ENCODE measurements at places on chromosomes 11 and 22. TPM values are rescaled to one million over a fixed set of nuclear protein-coding genes. Genes with fewer than 3 reads are reported as not detected.

DNA sequence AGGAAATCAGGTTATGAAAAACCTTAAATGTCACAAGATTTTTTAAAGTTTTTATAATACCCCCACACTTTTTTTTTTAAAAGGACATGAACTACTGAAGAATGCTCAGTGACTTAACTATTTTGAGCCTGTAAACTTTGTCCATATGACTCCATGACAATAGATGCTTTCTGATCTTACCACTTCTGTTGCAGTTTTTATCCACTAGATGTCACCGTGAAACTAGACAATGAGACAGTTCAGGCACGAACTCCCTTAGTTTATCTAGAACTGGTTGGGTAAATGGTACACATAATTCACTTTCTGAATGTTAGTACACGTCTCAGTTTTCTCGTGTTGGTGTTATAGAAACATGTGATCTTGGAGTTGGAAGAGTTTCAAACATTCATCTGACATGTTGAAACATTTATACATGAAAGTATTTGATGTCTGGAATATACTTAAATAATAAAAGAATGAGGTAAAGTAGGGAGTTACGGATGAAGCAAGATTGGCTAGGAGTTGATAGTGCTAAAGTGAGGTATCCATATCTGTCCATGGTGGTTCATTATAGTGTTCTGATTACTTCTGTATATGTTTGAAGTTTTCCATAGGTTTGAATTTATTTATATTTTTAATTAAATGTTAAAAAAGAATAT, 8.1 kb downstream of the CCDC15 start:
- DNase-seq: no peak

DNA sequence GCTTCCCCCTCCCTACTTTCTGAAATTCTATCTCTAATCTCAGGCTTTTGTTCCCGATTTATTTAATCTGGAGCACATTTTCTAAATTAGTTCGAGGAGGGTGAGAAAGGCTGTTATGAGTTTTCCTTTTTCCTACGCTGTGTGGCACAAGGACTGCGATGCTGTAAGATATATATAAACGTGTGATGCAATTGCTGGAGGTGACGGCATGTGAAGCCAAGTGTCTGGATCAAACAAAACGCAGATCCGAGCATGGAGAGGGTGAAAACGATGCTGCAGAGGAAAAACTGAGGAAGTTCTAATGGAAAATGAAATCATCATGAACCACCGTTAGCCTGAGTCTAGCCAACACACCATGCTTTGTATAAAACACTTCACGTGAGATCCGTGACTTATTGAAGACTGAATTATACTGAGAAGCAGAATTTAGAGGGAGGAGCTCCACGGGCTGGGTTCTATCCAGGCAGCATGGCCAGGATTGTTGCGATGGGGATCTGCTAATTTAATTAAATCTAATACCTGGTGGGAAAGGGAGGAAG, 4.4 kb downstream of the PKNOX2 start:
- no peak for DNase-seq

DNA sequence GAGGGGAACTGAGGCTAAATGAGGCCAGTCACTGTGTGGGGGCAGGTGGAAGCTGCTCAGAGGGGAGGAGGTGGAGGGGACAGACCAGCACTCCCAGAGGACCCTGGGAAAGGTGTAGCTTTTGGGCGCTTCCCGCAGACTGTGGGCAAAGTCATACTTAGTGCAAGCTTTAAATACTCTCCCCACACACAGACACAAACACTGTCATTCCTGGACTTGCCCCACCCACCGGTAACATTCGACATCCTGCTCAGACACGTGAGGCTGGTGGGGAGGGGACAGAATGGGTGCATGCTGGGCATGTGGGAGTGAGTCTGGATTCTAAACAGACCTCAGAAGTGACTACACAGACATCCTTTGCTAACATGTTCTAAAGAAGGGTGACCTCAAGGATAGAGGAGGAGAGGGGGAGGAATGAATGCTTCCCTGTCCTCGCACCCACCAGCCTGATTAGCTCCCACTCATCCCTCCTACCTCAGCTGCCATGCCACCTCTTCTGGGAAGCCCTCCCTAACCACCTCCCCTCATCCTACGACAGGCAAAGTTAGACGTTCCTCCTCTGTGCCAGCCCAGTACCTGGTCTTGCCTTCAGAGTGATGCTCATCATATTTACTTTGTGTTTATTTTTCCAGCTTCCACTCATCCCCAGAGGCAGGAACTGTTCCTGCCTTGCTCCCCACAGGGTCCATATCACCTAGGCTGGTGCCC, 22.2 kb downstream of the TSKU start:
- no peak for DNase-seq

GRCh38 chr11:116946414-116946813, 109.0 kb upstream of the APOA1 start:
- no peak for DNase-seq

- DNase-seq: no peak
Measured at GRCh38 chr11:11640152-11640551, 18.3 kb upstream of the GALNT18 start.

GRCh38 chr22:28813772-28814518, 13.6 kb upstream of the XBP1 start:
- DNase-seq: peak; percentile 36

DNA sequence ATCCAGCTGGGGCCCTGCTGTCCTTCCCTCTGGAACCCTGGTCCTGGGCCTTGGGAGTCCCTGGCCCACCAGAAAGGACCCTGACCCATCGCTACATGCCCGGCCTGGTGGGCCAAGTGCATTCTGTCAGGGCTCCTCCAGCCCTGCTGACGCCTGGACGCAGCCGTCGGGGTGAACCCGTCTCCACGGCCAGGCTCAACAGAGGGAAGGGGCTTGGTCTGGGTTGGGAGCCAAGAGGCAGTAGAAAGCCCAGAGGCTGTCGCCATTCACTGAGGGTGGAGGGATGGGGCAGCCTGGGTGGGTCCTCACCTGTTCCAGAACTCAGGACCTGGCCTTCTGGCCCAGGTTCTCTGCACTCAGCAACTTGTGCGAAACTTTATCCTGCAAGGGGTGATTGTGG, 39.0 kb downstream of the TOLLIP start:
- no peak for DNase-seq

GRCh38 chr11:2094354-2095197, 44.6 kb downstream of the IGF2 start:
- DNase-seq: no peak

- DNase-seq: no peak
Measured at GRCh38 chr11:134413043-134413825, 1.2 kb upstream of the B3GAT1 start.

The OR4C45 gene
- not detected for total RNA-seq

The USP47 gene
- 111 TPM for total RNA-seq

The TBX10 gene
- 0.50 TPM for total RNA-seq
